ENCODE measurements at places on chromosomes 2 and 18.
A peak's percentile ranks its signal among the peaks of the same experiment; 100 is the strongest.

GRCh38 chr2:240723851-240724250 is 32.2 kb downstream of the AQP12A start:
- no peaks in the 10 kb centered on the region for H3K36me3 ChIP-seq
- no peak for DNase-seq
- H3K4me3 ChIP-seq, result no peak overlapping the region
- no peaks in the 10 kb centered on the region for H3K4me1 ChIP-seq
- no peaks in the 10 kb centered on the region for H3K27me3 ChIP-seq

DNA sequence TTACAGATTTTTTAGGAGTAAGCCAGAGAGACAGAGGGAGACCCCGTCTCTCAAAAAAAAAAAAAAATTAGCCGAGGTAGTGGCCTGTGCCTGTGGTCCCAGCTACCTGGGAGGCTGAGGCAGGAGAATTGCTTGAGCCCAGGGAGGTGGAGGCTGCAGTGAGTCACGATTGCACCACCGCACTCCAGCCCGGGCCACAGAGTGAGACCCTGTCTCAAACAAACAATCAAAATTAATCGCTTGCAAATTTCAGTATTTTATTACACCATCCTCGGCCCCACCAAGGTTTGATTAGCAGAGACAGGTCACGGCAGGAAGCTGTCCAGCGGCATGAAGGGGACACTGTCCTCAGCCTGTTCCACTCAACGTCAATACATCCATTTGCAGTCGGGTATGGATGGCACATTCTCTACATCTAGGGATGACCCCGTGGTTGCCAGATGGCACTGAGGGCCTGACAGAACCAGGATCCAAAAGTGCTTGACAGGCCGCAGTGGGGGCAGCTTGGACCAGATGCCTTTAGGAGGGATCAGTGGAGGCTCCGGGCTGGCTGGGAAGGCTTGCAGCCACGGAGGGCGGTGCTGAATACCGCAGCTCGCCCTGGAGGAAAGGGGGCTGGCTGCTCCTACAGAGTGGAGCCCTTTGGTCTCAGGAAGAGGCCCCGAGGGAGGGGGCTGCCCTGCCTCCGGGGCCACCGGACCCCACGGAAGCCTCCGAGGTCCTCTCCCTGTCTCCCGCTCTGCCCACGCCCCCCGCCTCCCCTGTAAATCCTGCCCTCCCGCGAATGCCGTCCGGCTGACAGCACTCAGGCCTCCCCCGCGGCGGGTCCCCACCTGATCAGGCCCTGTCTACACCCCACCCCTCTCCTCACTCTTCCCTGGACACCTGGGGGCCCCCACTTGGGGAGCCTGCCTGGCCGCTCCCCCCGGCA is 13.1 kb downstream of the ASPRV1 start:
- H3K27ac ChIP-seq, result no peak overlapping the region
- H3K27me3 ChIP-seq, result peaks cover 6% of the 10 kb centered on the region
- H3K4me3 ChIP-seq, result no peak overlapping the region
- peaks cover 8% of the 10 kb centered on the region for H3K4me1 ChIP-seq
- no peaks in the 10 kb centered on the region for H3K36me3 ChIP-seq

GRCh38 chr2:1956520-1957289 is 212.4 kb upstream of the PXDN start:
- H3K27me3 ChIP-seq, result no peaks in the 10 kb centered on the region
- no peaks in the 10 kb centered on the region for H3K36me3 ChIP-seq
- no peak overlapping the region for H3K4me3 ChIP-seq
- no peak for DNase-seq
- H3K27ac ChIP-seq, result no peak overlapping the region

DNA sequence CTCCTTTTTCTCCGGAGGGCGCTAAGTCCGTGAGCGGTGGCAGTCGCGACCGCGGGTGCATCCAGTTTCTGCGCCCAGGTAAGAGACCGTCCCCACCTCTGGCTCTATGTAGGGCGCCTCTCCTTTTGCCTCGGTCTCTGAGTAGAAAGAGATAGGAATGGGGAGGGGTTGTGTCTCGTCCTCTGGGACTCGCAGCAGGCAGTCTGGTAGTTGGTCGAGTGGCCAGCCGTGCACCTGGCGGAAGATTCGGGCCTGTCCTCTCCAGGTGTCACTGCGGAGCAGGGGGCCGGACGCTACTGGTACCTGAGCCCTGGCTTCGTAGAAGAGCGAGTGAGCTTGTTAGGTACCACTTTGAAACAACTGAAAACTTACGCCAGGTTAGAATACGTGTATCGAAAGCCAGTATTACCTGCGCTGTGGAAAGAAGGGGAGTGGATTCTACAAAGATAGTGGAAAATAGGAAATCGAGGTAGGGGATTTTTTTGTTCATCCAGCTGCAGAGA is 403 bp downstream of the MAP2 start:
- H3K4me3 ChIP-seq, result peak overlapping the region; percentile 66
- H3K36me3 ChIP-seq, result no peaks in the 10 kb centered on the region
- H3K27ac ChIP-seq, result no peak overlapping the region

DNA sequence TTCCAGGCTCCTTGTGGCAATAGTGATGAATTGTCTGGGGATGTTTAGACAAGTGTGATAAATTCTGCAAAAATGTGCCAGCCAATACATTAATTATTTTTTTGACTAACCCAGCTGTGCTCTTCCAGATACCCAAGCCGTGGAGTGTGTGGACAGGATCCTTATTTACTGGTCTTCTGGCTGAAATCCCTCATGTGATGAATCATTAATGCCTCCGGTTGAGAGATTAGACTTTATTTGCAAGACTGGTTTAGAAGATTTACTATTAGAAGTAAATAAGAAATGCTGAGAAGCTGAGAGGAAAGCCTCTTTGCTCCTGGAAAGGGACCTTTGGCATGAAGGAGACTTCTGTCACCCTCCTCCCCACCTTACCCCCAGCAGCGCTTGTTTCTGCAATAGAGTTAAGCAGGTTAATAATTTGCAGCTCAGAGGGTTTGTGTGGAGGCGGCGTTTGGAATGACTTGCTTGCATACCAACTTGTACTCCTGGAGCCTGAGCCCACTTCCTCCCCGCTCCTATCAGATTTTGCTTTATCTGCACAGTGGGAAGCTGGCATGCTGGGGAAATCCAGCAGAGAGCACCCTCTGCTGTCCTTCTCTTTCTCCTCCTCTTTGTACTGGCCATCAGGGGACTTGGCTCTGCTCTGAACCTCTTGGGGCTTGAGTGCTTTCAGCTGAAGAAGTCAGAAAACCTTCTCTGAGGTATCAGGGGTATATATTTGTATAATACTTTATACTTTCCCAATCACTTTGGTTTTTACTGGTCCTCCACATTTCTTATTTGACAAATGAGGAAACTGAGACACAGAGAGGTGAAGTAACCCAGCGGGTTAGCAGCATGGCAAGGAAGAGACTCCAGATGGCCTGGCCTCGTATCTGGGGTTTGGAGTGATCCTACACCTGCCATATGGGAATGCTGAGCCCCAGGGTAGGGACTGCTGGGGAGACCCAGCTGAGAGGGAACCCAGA is 16.3 kb downstream of the SLC3A1 start:
- no peak overlapping the region for H3K27ac ChIP-seq
- H3K27me3 ChIP-seq, result no peaks in the 10 kb centered on the region
- H3K4me3 ChIP-seq, result no peak overlapping the region
- peaks cover 17% of the 10 kb centered on the region for H3K4me1 ChIP-seq

DNA sequence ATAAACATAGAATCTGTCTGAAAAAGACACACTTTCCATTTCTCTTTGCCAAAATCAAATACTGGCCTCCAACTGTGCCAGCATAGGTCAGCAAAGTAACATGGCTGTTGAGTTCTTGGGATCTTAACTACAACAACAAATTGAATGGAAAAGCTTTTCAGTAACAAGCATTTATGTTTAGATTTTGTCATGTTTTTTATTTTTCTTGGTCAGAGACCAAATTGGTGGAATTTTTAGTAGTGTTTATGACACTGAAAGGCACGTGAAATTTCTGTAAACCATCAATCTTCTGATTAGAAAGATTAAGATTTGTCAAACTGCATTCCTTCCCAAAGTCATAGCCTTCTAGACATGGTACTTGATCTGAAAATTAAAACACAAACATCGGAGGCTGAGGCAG is 77.6 kb downstream of the PDE1A start:
- no peak overlapping the region for H3K4me3 ChIP-seq
- no peaks in the 10 kb centered on the region for H3K36me3 ChIP-seq
- DNase-seq, result no peak
- no peak overlapping the region for H3K27ac ChIP-seq

GRCh38 chr2:38991899-38992298 is 102.2 kb downstream of the ARHGEF33 start:
- no peak for DNase-seq
- H3K36me3 ChIP-seq, result peaks cover 94% of the 10 kb centered on the region
- H3K4me1 ChIP-seq, result no peaks in the 10 kb centered on the region
- H3K27ac ChIP-seq, result no peak overlapping the region
- no peaks in the 10 kb centered on the region for H3K27me3 ChIP-seq
- no peak overlapping the region for H3K4me3 ChIP-seq
